ENCODE measurements at places on chromosomes 7 and 10.

- no peak for DNase-seq
Observed at GRCh38 chr10:30683496-30683895, 53.9 kb upstream of the LYZL2 start.

DNA sequence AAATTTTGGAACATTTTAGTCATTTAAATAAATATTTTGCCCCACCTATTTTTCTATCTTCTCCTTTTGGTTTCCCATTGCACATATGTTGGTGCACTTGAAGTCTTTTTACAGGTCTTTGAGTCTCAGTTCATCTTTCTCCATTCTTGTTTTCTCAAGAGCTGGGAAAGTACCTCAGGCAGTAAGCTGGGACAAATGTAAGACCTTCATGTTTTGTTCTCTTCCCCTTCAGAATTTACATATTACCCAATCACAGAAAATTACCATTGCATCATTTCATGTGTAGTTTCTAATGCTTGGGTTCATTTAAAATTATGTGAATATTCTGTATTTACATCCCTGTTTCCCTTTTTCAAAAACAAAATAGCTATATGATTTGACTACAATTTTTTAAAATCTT lies 1150.0 kb upstream of the POT1 start:
- DNase-seq: no peak

- DNase-seq: no peak
Observed at GRCh38 chr7:124698964-124699363, 66.6 kb downstream of the GPR37 start.

DNA sequence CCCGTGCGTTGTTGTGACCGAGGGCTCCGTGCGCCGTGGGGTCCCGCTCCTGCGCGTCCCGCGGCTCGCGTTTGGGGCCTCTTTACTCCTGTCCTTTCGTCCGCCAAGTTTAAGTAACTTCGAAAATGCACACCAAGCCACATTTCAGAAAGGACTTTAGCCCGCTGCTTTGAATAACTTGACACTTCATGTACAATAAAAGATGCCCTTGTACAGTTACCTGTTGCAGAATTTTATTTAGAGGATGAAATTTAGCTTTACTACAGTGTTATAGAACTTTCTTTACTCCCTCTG lies 459 bp downstream of the SUGCT start:
- DNase-seq: no peak

- DNase-seq: no peak
Observed at GRCh38 chr10:128485701-128486235, 359.5 kb upstream of the MKI67 start.

- DNase-seq: no peak
Observed at GRCh38 chr10:97517096-97517750, 18.5 kb downstream of the UBTD1 start.

- DNase-seq: no peak
Observed at GRCh38 chr7:17985473-17986239, 42.0 kb downstream of the PRPS1L1 start.

DNA sequence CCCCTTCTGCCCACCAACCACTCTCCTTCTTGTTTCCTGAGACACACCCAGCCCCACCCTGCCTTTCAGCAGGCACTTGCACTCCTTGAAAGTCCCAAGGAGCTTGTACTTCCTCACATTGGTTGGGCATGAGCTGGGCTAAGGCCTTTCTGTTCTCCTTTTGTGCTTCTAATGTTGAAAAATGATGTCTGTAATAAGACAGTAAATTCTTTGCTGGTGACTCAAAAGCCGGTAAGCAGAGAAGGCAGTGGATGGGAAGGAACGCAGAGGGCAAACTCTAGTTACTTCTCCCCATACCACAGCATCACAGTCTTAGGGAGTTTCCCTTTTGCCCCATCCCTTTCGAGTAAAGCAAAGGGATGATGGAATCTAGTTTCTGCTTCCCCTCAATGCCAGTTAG lies 185.6 kb downstream of the PLXNA4 start:
- no peak for DNase-seq

- DNase-seq: no peak
Observed at GRCh38 chr10:86401588-86402282, 35.1 kb upstream of the GRID1 start.

GRCh38 chr7:30733691-30734090 lies 18.2 kb upstream of the INMT start:
- DNase-seq: no peak

DNA sequence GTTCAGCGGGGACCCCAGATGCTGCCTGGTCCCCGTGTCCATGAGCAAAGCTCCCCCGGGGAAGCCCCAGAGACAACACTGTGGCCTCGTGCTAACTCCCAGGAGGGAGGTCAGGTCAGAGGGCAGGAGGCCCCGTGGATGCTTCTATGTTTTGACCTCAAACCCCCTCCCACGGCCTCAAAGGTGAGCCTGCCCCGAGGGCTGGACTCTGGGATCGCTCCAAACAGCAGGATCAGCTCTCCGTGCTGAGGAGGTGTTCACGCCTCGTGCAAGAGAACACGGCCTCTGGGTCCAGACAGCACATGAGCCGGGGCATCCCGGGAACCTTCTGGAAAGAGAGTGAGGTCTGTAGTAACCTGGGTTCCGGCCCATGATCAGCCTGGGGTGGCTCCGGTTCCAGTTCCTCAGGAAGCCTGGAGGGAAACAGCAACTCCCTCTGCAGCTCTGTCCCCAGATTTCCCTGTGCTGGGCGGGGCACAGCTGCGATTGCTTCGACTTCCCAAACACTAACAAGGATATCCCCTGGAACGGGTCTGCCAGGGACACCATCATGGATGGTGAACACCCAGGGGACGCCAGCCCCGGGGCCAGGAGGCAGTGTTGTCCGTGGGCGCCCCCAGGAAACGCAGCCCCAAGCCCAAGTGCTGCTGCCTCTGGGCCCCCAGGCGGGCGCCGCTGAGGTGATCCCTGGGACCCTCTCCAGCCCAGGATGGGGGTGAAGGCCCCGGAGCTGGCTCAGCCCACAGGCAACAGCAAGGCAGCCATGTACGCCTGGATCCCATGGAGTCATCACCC lies 18.0 kb upstream of the INPP5A start:
- no peak for DNase-seq

- DNase-seq: no peak
Observed at GRCh38 chr7:79064187-79064823, 389.2 kb downstream of the MAGI2 start.

GRCh38 chr10:12504176-12504575 lies 154.8 kb downstream of the CAMK1D start:
- no peak for DNase-seq

DNA sequence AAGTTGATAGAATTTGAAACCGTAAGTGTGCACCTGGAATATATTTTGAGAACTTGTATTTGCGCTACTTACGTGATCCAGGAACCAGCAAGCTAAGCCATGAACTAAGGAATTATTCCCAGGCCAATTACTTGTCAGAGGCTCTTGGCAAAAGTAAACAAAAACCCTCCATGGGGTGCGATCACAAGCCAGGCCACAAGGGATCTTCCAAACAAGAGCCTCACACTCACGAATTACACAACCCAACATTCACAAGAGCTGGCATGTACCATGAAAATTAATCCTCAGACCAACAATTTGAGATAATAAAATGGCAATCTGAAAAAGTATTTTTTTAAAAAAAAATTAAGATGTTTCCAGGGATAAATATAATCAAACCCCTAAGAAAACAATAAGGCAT lies 467.0 kb upstream of the AKR1E2 start:
- DNase-seq: no peak
